Fibroblast of skin of left quadriceps (primary cell): ENCODE measurements at places on chromosomes 13 and 19.

GRCh38 chr13:41122838-41123237 is 9.8 kb downstream of the KBTBD6 start:
- no peak for DNase-seq

DNA sequence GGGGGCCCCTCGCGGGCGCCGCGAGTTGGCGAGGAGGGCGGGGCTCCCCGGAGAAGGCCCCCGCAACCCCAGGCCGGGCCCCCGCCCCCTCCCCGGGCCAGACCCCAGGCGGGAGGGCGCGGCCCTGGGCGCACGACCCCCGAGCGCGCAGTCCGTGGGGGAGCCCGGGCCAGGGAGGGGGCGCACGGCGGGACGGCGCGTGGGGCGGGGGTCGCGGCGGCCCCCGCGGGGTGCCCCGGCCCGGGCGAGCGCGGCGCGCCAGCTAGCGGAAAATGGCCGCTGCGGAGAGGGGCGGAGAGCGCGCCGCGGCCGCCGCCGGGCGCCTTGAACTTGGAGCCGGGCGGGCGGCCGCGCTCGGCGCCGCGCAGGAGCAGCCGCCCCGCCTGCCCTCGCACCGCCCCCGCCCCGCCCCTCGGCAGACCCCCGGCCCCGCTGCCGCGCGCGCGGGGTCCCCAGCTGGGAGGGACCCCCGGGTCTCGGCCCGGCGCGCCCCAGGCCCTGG is 6.4 kb upstream of the NFIC start:
- DNase-seq, result no peak

DNA sequence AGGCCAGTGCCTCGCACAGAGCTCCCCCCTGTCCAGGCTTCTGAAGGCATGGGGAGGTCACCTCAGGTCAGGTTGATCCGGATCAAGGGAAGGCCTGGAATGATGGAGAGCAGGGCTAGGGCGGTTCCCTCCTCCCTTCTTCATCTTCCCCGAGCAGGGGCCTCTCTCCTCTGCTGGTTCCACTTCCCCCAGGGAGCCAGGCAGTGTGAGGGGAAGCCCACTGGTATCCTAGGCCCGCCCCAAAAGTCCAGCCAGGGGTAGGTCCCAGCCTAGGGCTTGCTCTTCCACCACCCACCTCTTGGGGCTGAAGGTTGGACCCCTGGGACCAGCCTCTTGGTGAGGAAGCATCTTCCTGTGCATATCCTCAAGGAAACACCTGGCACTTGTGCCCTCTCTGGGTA is 16.4 kb upstream of the PRR19 start:
- no peak for DNase-seq

DNA sequence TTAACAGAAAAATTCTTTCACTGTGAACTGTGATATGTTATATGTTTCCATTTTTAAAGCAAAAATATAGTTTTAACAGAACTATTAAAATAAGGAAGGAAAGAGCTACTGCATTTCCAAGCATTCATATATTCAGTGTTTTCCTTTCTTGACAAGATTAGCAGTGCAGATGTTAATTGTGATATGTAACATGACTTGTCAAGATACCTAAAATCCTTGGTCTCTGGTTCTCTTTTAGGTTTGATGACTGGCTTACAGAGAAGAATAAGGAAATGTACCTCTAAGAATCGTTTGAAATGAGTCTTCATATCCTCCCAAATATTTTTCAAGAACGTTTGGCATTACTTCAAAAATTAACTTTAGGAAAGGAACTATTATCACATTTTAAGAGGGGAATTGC is 907.2 kb downstream of the PCDH9 start:
- DNase-seq, result no peak

GRCh38 chr19:46454244-46454643 is 17.1 kb downstream of the PNMA8A start:
- no peak for DNase-seq

- peak; percentile 1 for DNase-seq
Observed at GRCh38 chr13:101763191-101763590, 310.7 kb downstream of the ITGBL1 start.

DNA sequence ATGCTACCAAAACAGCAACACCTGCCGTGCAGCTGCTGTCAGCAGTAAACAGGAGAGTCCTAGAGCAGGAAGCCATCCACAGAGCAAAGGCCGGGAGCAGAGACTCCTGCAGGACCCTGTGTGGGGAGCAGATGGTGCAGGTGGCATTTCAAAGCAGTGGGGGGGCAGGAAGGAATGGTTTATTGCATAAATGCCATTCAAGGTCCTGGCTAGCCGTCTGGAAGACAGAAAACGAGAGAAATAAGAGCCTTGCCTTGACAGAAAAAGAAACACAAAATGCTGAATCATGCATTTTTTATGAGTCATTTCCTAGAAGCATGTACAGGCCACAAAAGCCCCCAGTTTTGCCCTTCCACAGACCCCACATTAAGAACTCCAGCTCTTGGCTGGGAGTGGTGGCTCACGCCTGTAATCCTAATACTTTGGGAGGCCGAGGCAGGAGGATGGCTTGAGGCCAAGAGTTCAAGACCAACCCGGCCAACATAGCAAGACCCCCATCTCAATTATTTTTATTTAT is 5.4 kb downstream of the RSPH6A start:
- peak; percentile 67 for DNase-seq

- no peak for DNase-seq
Observed at GRCh38 chr13:49399801-49400472, 43.9 kb downstream of the CAB39L start.

- DNase-seq, result no peak
Observed at GRCh38 chr19:45471111-45471930, 3.5 kb downstream of the FOSB start.

- DNase-seq, result no peak
Observed at GRCh38 chr19:920051-920864, 3.1 kb downstream of the KISS1R start.

GRCh38 chr19:48085904-48086864 is 24.4 kb downstream of the PLA2G4C start:
- DNase-seq, result no peak

- no peak for DNase-seq
Observed at GRCh38 chr13:85693889-85694511, 105.2 kb downstream of the SLITRK6 start.

DNA sequence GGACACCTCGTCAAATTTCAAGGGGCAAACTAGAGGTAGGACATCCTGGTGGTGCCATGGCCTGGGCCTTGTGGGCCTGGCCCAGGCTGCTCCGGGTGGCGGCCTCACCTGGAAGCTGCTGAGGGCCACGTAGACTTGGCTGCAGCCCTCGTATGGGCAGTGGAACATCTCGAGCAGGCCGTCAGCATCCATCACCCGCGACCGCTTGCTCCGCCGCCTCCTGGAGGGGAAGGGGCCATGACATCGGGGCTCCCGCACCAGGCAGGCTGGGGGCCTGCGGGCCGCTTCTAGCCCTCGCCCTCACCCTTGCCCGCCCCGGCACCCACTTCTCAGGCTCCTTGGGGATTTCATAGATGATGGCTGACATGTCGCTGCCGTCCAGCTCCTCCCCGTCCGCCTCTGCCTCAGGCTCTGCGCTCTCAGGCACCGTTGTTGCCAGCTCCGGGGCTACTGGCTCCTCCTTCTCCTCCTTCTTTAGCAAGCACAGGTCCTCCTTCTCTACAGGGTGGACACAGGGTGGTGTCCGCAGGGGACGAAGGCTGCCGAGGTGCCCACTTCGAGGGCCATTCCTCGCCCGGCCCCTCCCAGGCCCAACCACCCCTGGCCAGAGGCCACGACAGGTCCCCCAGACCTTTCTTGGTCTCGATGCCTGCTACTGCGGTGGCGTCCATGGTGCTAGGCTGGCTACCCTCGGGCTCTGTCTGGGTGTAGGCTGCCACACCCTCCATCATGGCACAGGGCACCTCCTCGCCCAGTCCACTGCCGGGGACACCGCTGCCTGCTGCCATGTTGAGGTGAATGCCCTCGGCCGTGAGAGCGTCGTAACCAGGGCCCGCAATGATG is 6.0 kb upstream of the ELAVL3 start:
- no peak for DNase-seq

- DNase-seq, result no peak
Observed at GRCh38 chr19:42200116-42200715, 17.3 kb downstream of the DEDD2 start.

- DNase-seq, result no peak
Observed at GRCh38 chr13:76992548-76993001, 694 bp downstream of the CLN5 start.

DNA sequence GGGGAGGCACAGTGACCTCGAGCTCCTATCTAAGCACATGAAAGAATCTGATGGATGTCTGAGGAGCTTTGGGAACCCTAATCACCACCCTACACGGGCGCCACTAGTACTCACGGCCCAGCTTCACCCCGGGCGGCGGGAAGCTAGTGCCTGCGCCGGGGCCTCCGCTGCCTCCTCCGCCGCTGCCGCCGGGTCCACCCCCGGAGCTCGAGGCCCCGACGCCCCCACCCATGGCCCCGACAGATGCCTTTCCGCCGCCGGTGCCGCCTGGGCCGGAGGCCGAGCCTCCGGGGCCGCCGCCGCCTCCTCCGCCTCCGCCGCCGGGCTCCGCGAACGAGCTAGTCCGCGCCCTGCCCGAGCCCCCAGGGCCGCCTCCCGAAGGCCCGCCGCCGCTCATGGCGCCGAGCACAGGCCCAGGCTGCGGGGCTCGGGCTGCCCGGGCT is 312 bp downstream of the GSK3A start:
- no peak for DNase-seq

GRCh38 chr19:54345938-54346386 is 7.0 kb upstream of the LILRA4 start:
- DNase-seq, result no peak

GRCh38 chr19:13077240-13077639 is 25.4 kb downstream of the LYL1 start:
- no peak for DNase-seq

DNA sequence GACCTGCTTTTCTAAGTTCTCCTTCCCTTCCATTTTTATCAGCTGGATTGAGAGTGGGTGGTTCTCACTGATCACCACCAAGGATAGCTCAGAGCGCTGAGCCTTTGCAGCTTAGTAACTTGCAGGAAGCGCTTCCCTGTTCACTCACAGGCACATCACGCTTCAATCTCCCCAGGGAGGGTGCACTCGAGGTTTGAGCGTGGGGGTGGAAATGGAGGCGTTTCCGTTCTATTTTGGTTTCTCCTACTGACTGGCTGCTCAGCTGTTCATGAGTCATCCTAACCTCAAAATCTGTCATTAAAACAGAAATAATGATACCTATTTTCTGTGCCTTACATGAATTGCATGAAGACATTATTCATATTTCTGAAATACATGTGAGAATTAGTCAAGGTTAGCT is 292.1 kb downstream of the SPRY2 start:
- DNase-seq, result peak; percentile 94

DNA sequence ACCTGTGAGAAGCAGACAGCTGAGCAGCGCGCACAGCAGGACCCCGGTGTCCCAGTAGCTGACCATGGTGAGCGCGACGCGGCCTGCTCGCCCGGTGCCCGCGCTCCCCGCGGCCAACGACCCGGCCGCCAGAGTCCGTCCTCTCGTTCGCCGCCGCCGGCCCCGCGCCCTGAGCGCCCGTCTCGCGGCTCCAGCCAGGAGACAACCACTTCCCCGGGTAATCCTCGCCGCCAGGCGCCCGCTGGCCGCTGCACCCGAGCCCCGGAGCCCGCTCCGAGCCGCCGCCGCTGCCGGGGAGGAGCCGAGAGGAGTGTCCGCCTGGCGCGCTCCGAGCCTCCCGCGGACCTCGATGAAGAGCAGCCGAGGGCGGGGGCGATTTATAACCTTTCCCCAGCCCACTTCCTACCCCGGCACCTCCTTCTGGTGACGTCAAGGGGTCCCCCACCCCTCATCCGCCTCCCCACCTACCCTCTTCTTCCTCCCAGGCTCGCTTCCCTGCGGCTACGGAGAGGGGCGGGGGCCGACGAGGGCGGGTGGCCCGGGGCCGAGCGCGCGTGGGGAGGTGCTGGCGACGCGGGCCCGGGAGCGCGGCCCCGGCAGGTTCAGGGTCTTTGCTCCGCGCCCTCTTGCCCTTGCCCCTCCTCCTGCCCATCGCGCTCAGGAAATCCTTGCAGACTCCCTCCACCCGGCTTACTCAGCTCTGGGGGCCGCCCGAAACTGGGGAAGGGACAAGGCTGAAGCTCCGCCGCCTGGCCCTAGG is at the start of gene FLT1:
Gene FLT1, minus strand, starts transcription at position 351 of the 760 bp plus-strand sequence. Its CDS starts 285 bp downstream, at position 66.
- DNase-seq, result no peak

GRCh38 chr19:34254698-34255432 is 511 bp downstream of the GARRE1 start:
- DNase-seq, result no peak

DNA sequence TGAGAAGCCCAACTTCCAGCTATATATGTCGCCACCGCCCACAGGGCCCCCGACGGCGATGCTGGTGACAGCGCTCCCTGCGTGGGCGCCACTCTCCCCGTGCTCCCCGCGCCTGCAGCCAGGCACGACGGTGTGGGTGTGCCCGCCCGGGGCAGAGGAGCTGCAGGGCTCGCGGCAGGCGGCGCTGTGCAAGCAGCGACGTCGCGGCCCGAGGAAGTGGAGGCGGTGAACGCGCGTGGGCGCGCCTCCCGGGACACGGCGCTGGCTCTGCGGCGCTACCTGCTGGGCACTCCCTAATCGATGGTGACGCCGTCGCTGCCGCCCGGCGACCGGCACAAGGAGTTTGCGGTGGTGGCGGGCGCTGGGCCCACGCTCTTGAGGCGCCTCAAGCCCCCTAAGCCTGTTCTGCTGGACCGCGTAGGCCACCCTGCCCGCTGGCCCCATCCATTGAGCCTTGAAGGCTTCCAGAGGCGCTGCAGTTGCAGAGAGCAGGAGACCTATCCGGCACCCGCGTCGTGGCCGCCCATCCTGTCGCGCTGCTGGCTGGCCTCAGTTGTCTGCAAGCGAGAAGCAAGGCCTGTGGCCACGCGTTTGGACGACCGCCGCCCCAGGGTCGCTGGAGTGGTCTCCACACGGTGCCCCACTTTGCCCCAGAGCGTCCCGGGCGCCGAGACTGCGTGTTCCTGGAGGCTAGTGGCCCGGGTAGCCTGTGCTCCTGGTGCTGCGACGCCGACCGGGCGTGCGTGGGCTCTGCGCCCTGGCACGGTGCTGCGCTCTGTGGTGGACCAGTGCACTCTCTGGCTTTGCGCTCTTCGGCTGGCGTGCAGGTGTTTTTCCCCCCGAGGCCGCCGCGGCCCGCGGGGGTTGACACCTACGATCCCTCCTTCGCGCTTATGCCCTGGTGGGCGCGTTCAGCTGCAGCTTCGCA is 23.1 kb downstream of the LRFN3 start:
- DNase-seq, result no peak

- no peak for DNase-seq
Observed at GRCh38 chr13:66003558-66003957, 1226.6 kb downstream of the PCDH9 start.

GRCh38 chr19:40717880-40718773 is 1.2 kb downstream of the ITPKC start:
- no peak for DNase-seq

- DNase-seq, result no peak
Observed at GRCh38 chr19:43936188-43936587, 1.1 kb upstream of the ZNF45 start.

- no peak for DNase-seq
Observed at GRCh38 chr19:11288349-11288748, 7.6 kb upstream of the TSPAN16 start.

DNA sequence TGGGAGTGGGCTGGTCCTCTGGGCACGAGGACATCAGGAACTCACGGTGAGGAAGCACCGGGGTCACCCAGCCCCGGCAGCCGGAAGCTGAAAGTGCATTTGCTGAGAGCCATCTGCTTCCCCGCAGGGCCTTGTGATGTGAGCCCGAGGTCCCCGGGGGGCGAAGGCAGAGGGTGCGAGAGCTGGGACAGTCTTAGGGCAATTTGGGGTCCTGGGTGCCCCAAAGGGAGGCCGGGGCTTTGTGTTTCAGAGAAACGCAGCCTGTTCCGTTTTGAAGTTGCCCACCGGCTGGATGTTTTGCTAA is 4.8 kb downstream of the F2RL3 start:
- DNase-seq, result no peak

- no peak for DNase-seq
Observed at GRCh38 chr19:32361574-32362317, 16.3 kb downstream of the ZNF507 start.

- DNase-seq, result peak; percentile 18
Observed at GRCh38 chr19:2848616-2849015, 7.3 kb downstream of the ZNF555 start.
